Umbilical cord (tissue), 2 donors: ENCODE measurements at places on chromosomes 2 and 18. TPM values are rescaled to one million over a fixed set of nuclear protein-coding genes. Genes with fewer than 3 reads are reported as not detected.

ZNF804A gene
- 3.1 TPM for total RNA-seq

PRKRA gene
- total RNA-seq, result 134 TPM

B4GALT6 gene
- 3.9 TPM for total RNA-seq

TUBB8B gene
- not detected for total RNA-seq

REG3G gene
- total RNA-seq, result 1.7 TPM
